Stimulated activated CD8-positive, alpha-beta memory T cell treated with anti-CD3 and anti-CD28 coated beads, Interleukin-12 subunit alpha, Interleukin-12 subunit beta, amount 100 ng/mL, for 4 hours (primary cell): ENCODE measurements at places on chromosomes 7 and 10.

DNA sequence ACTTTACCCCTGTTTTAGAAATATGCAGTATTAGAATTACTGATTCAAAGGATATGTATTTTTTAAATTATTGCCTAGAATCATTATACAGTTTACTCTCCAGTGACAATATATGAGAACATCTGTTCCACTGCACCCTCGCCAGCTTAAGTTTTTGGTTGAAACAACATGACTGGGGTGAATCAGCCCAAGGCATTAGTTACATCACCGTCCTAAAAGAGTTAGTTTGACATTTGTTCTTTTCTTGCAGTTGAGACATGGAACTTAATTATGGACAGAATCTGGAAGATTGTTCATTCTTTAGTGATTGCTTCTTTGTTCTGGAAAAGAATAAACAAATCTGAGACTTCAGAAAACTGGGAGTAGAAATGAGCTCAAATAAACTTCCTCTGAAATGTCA, 167.3 kb upstream of the DKK1 start:
- no peak for DNase-seq

- DNase-seq, result no peak
Measured at GRCh38 chr7:578386-578785, 58.7 kb upstream of the PDGFA start.

GRCh38 chr7:7181519-7182155, 707 bp upstream of the C1GALT1 start:
- DNase-seq, result peak; percentile 17

- DNase-seq, result no peak
Measured at GRCh38 chr7:134364619-134365037, 47.9 kb upstream of the SLC35B4 start.

DNA sequence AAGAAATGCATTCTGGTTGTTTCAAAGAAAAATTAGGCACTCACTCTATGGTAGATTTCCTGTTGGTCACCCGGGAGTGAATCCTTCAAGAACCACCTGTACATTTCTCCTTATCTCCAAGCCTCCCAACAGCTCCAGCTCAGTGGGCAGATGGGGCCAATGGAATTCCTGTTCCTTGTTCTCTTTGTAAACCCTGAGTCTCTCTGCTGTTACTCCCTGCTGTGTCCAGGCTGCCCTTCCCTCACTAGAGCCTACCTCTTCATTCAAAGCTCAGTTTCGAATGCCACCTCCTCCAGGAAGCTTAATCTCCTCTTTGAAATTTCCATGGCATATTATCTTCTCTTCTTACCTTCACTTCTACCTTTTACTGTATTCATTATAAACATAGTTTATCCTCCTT, 3.5 kb upstream of the BMPER start:
- no peak for DNase-seq

DNA sequence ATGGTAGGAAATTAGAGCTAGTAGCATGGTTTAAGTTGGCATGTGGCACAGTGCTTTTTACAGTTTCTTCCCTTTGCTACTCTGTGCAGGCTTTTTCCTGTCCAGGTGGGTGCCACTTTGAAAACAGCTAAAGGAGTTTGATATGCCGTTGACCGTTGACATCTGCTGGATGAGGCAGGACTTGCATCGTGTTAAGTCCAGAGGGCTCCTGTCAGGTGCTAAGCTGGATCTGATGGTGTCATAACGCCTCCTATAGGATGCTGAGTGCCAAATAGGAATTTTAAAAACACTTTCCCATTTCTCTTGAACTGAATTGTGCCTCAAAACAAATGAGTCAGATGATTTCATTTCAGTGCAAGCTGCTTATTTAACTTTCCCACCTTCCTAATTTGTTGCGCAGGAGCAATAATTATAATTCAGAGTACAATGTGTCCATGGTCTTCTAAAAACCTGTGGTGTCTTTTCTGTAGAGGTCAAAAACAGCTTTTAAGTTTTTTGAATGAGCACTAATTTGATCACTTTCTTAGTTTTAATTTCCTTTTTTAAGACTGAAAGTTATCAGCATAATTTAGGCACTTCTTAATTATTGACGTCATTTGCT, 178.3 kb downstream of the CDCA7L start:
- DNase-seq, result no peak

DNA sequence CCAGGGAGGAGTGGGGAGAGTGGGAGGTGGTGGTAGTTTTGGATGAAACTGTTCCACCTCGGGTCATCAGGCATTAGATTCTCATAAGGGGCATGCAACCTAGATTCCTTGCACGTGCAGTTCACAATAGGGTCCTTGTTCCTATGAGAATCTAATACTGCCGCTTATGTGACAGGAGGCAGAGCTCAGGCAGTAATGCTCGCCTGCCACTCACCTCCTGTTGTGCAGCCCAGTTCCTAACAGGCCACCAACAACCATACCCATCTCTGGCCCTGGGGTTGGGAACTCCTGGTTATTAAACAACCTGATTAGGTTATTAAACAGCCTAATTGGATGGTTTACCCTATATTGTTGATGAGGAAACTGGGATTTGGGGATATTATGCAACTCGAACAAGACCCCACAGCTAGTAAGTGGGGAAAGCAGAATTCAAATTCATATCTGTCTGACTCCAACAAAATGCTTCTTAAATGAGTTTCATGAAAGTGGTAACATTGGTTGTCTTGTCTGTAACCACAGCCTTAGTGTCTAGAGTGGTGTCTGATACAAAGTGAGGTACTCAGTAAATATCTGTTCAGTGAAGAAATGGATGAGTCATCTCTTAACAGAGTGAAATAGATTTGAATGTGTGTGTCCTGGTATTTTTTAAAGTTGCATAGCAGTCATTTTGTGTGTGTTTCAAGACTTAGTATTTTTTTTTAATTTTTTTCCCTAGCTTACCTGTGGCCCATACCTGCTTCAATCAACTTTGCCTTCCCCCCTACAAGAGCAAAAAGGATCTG, 101.6 kb downstream of the HECTD2 start:
- DNase-seq, result no peak

DNA sequence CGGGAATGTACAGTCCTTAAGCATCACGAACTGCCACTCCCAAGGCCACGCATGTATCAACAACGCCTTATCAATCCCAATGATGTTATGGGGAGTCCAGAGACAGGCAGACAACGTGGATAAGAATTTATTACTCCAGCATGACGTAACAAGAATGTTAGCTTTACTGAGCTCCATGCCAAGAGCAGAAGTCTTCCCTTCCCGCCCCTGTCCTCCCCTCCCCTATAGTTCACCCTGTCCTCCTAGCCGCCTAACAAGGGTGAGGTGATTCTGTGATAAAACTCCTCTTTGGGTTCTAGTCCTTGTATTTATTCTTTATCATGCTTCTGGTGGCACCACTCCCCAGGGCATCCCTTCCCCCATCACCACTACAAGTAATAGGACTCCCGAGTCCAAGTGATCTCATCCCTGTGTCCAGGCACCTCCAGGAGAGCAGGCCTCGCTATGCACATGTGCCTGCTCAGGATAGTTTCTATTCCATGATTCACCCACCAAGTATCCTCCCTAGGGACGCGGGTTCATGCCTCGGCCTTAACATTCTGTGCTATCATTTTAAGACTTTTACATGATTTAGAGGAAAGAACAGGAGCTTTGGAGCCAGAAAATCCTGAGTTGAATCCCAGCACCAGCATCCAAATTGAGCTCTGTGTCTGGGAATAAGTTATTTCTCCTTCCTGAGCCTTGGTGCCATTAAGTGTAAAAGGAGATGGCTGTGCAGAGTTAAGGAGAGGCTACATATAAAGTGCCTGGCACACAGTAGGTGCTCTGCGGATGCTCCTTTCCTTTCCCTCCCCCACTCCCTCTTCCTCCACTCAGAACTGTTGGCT, 15.4 kb downstream of the GSDME start:
- no peak for DNase-seq

DNA sequence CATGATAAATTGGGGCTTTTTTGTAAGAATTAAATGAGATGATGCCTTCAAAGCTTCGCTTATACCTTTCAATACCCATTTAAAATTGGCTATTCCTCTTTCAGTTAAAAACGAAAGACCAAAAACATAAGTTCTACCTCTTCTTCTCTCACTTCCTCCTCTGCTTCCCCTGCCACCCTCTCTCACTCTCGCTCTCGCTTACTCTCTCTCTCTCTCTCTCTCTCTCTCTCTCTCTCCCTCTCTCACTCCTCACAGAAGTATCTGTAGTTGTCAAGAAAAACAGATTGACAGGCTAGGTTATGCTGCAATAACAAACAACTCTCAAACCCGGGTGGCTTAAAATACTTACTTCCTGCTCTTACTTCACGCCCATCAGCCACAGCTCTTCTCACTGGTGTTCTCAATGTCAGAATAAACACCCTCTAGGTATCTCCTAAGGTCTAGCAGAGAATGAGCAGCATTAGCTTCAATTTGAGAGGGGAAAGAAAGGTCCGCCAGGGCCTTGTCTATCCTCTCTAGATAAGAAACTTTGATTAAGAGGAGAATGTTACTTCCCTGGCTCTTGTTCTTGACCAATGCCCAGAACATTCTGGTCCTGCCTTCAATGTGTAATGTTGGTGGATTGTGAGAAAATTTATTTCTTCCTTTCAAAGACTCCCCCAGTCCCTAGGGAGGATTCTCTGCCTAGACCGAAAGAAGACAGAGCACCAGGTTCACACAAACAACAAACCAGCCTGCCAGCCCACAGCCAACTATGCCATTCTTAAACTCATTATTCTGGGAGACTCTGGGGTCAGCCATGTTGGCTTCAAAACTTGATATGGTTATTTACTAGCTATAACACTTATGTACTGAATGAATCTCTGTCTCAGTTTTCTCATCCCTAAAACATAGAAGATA, 1028.7 kb downstream of the XPNPEP1 start:
- no peak for DNase-seq

GRCh38 chr10:34584164-34584563, 230.9 kb downstream of the PARD3 start:
- no peak for DNase-seq

GRCh38 chr10:112539340-112539739, 92.3 kb downstream of the VTI1A start:
- DNase-seq, result no peak

- no peak for DNase-seq
Measured at GRCh38 chr10:133294189-133294588, 14.5 kb downstream of the TUBGCP2 start.

DNA sequence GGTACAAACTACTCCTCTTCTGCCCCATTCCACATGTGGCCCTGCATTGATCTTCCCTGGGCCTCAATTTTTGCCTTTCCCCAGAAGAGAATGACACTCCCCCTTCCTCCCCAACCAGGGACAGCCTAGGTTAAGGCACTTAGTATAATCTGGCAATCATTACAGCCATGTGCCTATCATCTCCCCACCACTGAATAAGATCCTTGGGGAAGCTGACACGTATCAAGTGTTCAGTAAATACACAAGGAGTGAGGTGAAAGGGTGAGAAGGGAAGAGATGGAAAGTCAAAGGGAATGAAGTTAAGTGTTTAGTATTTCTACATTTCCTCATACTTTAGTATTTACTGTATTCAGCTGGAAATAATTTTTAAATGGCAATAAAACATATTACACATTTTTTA, 31.9 kb downstream of the FBXW4 start:
- no peak for DNase-seq

DNA sequence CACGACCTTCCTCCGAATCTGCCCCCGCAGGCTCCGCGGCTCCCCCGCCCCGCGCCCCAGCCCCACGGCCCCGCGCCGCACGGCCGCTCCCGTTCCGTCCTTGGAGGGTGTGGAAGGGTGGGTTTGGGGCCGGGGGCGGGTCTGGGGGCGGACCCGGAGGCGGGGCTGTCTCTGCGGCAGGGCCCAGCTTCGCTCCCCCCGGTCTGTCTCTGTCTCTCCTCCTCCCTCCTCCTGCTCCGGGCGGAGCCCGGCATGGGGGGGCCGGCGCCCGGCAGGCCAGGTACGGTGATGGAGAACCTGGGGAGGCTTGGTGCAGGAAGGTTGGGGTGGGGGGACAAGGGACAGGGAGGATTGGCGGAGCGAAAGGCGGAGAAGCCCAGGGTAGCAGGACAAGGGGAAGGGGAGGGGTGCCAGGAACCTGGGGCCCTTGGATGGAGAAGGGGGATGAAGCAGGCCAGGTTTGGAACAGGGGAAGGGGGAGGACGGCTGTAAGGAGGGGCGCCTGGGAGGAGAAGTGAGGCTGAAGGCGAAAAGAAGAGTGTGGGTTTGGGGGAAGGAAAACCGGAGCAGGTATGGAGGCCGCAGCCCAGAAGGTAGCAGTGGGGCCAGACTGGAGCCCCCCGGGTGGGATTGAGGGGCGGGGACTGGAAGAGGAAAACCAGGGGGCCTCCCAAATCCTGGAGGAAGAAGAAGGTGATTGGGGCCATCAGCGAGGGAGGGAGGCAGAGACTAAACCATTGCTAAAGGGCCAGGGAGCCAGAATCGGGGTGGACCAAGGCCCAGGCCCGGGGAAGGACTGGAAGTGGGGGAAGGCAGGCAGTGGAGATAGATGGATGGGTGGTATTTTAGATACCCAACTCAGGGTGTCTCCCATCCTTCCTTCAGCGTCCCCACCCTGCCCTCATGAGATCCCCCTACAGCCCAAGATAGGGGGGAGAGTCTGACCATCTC, at the start of gene NYAP1:
NYAP1 (plus strand) TSS at position 206 of the 951 bp plus-strand sequence. CDS start 1,385 bp downstream, outside the sequence.
- DNase-seq, result peak; percentile 15

GRCh38 chr7:21300692-21301091, 127.2 kb upstream of the SP4 start:
- DNase-seq, result no peak

- DNase-seq, result no peak
Measured at GRCh38 chr7:50502001-50502684, 52.0 kb upstream of the FIGNL1 start.

DNA sequence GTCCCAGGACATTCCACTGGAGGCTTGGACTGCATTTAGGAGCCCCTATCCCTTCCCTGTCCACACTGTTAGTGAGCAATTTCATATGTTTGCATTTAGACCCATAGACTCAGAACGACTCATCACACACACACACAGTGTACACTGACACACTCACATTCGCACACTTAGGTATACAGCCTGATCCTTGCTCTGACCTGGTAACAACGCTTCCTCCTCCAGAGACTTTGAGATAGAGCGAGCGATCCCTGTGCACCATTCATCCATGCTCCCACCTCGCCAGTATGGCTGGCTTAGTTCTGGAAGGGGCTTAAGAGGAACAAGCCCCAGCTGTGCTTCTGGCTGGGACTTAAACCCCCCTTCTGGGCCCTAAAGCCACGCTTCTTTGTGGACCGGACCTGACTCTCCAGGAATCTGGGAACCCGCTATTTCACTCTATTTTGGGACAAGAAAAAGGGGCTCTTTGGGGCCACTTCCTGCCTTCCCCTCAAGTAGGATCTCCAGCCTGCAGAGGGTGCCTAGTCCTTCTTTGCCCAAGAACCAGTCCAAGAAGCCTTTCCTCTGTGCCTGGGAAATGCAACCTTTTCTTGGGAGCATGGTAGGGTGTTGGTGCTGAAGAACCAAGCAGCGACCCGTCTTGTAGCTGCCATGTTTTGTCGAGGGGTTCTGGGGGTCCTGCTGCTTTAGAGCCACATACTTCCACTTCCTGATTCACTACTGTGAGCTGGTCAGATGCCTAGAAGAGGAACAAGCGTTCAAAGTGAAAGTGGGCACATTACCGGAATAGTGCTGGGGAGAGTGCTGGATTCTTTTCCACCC, 1.1 kb upstream of the HOXA13 start:
- DNase-seq, result no peak

DNA sequence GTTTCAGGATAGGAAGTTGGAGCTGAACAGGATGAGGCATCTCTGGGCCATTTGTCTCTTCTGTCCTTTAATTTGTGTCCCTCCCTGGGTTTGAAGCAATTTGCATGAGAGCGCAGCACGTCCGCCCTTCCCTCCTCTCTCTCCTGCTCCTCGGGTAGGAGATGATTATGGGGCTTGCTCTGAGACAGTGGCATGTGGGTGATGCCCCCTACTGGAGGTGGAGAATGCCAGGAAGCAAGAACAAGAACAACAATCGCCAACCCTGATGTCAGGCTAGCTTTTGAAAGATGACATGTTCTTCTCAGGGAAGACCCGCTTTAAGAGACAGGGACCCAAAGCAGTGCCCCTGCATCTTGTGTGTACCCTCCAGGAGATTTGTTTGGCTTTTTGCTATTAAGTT, 63.9 kb upstream of the LOXL4 start:
- DNase-seq, result no peak
